ENCODE measurements at places on chromosomes 12 and 14. TPM values are rescaled to one million over a fixed set of nuclear protein-coding genes. Genes with fewer than 3 reads are reported as not detected.

DNA sequence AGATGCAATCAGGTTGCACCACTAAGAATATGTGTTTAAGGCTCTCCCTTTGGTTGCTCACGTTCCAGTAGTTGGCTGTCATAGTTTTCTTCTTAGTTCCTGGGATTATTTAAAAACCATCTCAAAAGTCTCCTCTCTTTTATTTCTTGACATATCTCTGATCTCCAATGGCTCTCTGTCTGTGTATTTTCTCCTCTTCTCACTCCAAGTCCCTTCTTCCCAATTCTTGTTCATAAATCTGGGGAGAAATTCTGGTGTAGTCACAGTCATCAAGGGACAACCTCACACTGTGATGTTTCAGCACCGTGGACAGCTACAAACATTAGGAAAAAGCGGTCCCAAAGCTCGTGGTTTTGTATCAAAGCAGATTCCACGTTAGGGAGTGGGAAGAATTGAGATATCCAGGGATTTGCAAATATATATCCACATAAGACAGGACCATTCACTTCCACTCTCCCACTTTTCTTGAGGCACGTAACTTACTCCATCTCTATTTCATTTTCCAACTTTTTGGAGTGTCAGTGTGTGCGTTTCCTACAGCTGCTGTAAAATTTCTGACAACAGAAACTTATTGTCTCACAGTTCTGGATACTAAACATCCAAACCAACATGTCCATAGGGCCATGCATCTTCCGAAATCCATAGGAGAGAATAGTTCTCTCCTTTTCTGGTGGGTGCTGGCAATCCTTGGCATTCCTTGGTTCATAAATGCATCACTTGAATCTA is 80.6 kb upstream of the TMEM233 start:
- peak; percentile 3 for DNase-seq

GRCh38 chr12:91413581-91414546 is 231.2 kb upstream of the DCN start:
- peak; percentile 27 for DNase-seq

- DNase-seq = peak; percentile 52
These were observed 878.7 kb downstream of the DIO2 start for GRCh38 chr14:79332504-79333197.

DNA sequence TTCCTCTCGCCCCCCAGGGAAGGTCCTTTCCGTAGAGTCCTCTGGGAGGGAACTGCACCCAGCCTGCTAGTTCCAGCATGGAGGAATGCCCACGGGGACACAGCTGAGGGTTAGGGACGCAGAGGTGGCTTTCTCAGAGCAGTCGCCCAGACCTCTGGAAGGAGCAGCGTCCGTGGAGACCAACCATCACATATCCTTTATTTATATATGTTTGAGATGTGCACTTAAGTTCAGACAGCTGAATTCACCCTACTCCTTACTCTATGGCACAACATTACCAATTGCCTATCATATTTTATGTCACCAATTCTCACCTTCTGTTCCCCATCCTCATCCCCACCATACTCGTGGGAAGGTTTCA is 305.6 kb upstream of the DIO3 start:
- no peak for DNase-seq

DNA sequence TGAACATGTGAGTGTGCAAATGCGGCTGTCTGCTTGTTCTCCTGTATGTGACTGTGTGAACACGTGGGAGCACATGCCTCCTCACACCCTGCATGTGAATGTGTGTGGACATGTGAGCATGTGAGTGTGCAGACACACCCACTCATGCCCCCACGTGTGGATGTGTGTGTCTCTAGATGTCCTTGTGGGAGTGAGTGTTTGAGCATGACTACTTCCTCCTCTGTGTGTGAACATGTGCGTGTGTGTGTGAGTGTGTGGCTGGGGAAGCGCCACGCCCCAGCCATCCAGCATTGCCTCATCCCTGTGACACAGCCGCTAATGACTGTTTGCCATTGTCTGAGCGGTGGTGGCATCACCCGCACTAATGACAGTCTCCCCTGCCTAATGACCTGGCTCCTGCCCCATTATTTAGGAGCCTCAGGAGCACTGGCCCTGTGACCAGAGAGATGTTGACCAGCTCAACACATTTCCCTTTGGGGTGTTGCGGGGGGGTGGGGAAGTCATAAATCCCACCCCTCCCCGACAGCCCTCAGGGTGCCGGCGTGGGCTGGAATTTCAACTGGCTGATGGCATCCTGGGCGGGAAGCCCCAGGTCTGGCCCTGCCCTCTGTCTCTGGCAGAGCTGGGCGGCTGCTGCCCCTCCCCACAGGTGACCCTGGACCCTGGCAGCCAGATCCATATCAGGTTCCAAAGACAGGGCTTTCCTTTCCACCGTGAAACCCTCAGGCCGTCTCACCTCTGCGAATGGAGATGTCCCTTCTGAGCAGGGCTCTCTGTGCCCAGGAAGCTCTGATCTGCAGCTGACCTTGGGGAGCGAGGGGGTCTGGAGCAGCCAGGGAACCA is 11.5 kb upstream of the KRT80 start:
- peak; percentile 90 for DNase-seq

DNA sequence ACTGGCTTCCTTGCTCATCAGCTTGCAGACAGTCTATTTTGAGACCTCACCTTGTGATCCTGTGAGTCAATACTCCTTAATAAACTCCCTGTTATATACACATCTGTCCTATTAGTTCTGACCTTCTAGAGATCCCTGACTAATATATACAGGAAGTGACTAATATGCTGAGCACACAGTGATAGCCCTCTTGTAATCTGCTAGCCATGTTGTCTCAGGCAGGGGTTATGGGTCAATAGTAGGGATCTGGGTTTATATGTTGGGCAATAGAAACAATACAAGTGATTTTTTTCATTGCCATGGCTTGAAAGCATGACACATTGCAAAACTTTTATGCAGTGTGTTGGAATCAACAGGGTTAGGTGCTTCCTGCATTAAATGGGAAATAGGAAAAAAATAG is 562.2 kb downstream of the GALC start:
- DNase-seq = no peak

The OSBPL8 gene
- total RNA-seq = 94.7 TPM

The CAPZA3 gene
- not detected for total RNA-seq

The RBP5 gene
- not detected for total RNA-seq

The NXPH4 gene
- 0.13 TPM for total RNA-seq

DNA sequence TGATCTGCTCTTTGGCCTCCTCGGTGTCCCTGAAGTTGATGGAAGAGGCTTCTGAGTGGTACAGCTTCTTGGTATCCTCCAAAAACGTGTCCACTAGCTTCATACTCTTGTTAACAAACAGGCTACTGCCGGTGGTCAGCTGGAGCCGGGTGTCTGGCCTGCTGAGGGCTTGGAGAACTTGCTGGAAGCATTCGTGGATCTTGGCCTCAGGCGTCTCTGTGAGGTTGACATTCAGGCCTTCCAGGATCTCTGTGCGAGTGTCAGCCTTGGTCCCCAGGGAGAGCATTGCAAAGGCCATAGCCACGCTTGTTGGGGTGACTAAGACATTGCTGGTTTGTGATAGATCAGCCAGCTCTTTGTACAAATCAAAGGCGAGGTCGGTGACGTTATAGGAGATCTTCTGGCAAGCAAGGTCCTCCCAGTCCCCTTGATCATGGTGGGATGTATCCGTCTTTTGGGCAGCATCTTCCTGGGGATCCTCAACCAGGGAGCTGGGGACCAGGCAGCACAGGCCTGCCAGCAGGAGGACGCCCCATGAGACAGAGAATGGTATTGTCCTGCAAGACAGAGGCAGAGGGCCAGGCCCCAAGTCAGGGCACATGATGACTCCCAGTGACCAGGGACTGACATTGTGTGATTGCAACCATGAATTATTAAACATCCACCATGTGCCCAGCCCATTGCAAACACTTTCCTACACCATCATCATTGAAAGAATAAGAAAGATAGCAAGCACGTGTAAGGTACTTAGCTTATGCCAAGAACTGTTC is 22.1 kb downstream of the SERPINA1 start:
- DNase-seq = no peak

GRCh38 chr12:20495997-20496396 is 127.7 kb downstream of the PDE3A start:
- no peak for DNase-seq

DNA sequence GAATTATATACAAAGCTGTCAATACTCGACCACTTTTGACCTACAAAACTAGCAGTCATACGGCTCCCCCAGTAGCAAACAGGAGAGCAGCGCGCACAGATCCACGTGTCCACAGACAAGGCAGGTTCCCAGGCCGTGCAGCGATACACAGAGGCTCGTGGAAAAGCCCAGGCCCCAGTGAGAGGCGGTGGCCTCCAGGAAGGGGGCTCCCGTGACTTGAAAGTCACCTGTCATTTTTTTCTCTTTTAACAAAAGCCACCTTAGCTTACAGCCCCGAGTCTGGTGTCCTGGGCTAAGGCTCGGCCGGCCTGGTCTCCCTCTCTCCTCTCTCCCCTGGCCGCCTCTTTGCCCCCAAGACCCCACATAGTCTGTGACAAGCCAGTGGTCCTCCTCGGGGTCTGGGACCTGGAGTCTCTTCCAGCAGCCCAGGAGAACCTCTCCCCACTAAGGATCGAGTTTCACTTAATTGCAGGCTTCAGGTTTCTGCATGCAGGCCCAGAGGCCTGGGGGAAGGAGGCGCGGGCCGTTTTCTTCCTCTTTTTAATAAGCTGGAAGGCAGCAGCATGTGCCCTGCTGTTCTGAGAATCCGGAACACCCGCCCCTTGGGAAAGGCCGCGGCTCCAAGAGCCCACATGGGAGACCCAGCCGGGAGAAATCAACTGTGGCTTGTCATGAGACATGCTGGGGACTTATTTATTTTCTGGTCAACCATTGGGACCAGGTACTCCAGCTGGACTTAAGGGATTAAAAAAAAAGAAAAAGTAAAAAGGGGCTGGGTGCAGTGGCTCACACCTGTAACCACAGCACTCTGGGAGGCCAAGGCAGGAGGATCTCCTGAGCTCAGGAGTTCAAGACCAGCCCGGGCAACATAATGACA is 15.9 kb downstream of the NCOR2 start:
- DNase-seq = no peak

DNA sequence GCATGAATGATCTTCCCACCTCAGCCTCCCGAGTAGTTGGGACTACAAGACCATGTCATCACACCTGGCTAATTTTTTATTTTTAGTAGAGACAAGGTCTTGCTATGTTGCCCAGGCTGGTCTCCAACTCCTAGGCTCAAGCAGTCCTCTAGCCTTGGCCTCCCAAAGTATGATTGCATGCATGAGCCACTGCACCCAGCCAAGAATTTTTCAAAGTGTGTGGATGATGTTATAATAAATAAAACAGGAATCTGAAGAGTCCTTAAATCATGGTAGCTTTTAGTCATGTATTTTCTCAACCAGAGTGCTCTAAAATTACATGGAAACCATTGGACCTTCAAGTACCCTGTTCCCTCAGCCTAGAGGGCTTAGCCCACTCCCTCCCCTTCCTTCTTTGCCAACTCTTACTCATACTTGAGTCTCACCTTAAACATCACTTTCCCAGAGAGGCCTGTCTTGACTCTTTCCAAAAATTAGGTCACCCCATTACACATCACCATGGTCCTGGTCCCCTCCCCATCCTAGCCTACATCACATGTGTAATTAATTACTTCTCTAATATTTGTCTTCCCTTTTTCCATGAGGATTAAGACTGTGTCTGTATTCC is 52.2 kb upstream of the BICDL1 start:
- no peak for DNase-seq

The SPIC gene
- not detected for total RNA-seq

GRCh38 chr14:56487090-56487667 is 92.4 kb upstream of the TMEM260 start:
- DNase-seq = peak; percentile 13

The TTC5 gene
- total RNA-seq = 20.7 TPM

The KRT73 gene
- total RNA-seq = not detected

- no peak for DNase-seq
These were observed at the start of gene OAS1 for GRCh38 chr12:112906712-112907414. Gene OAS1 (plus strand): TSS chr12:112906962. CDS start chr12:112907040, 78 bp downstream.

The CLEC4C gene
- not detected for total RNA-seq

DNA sequence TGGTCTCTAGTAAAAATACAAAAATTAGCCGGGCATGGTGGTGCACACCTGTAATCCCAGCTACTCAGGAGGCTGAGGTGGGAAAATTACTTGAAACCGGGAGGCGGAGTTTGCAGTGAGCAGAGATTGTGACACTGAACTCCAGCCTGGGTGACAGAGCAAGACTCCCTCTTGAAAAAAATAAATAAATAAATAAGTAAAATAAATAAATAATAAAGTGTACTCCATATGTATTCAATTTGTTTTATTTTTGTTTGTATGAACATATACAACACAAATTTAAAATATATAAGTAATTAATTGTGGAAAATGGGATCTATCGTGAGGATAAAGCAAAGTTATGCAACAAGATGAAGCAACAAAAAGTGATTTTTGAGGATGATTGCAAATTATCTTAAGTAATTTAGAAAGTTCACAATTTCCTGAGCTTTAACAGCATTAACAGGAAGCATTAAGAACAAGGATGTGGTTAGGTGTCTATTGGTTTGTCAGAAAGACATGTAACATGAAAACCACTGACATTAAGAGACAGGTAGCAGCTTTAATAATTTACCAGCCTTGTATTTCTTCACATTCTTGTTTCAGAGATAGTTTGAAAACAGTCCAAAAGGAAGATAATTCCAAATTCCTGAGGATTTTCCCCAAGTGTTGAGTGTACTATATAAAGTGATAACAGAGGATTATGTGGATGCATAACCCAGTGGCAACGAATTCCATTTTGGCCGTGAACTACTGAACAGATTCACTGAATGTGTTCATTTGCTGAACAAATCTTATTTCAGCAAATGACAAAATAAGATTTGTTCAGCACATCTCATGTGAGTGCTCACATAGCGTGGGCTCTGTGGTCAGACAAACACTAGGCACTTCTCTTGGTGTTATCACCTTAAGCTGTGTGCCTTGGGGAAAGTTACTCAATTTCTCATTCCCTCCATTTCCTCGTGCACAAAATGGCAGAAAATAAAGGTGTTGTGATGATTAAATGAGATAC is 68.6 kb upstream of the RESF1 start:
- no peak for DNase-seq

DNA sequence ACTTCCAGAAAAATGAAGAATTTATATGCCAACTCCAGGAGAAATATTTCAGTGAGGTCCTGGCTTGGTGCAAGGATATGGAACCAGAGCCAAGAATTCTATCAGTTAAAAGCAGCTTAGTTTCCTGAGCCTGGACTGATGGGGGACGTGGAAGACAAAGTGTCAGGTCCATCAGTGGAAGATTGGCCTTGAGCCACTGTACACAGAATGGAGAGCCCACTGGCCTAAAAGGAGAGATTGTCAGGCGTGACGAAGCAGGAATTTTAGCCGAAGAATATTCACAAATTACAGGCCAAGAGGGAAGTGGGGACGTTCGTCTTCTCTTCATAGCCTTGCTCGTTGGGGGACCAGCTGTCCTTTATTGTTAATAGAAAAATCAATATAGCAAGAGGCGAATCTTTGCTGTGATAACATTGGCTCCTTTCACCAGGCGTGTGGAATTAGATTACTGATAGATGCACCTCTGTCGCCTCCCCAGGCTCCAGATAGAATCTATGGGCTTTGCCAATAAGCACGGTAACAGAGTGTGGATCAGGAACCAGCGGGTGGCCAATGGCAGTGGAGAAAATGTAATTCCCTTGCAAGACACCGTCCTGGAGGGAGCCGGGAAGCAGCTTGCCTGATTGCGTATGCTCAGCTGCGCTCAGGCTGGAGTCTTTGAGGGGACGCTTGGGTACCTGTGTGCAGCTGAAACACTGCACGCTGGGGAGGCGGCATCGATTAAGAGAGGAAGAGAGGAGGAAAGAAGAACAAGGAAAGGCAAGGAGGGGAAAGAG is 56.4 kb downstream of the TMEM132C start:
- DNase-seq = no peak

The IFNG gene
- total RNA-seq = not detected

- DNase-seq = peak; percentile 20
These were observed 490.9 kb upstream of the MIS18BP1 start for GRCh38 chr14:45743884-45744283.

- no peak for DNase-seq
These were observed 183.3 kb downstream of the EFCAB11 start for GRCh38 chr14:89771251-89771650.

The MYO1H gene
- not detected for total RNA-seq

Measured in SJSA1 (cell line).